ENCODE measurements at places on chromosomes 2 and 18. TPM values are rescaled to one million over a fixed set of nuclear protein-coding genes. Genes with fewer than 3 reads are reported as not detected.

Gene OR6B2
- total RNA-seq, result not detected

Gene RNU2-63P
- total RNA-seq, result not detected

Gene GCA
- 0.90 TPM for total RNA-seq

Gene VWA3B
- total RNA-seq, result not detected

Gene ATP6V1B1
- 2.0 TPM for total RNA-seq

Gene PCARE
- total RNA-seq, result not detected

Gene GPR55
- not detected for total RNA-seq

Gene MREG
- total RNA-seq, result 3.6 TPM

Gene M1AP
- not detected for total RNA-seq

Gene STARD6
- total RNA-seq, result not detected

Gene ST6GAL2
- total RNA-seq, result not detected

Gene ADRA2B
- not detected for total RNA-seq

Gene STPG4
- 0.19 TPM for total RNA-seq

Gene AKAIN1
- not detected for total RNA-seq

Gene ATP6V1C2
- total RNA-seq, result not detected

Gene SP9
- 0.06 TPM for total RNA-seq

Gene KCNJ13
- total RNA-seq, result not detected

Gene TMEM163
- 0.06 TPM for total RNA-seq

Gene UNC80
- not detected for total RNA-seq

Gene ADD2
- total RNA-seq, result not detected

Gene CD8A
- total RNA-seq, result not detected

Gene RAMP1
- total RNA-seq, result 13.5 TPM

Gene HYCC2
- total RNA-seq, result 3.6 TPM

Gene MOGAT1
- not detected for total RNA-seq

Gene TEX51
- not detected for total RNA-seq

Gene APCDD1
- total RNA-seq, result 8.2 TPM

Gene HOXD12
- total RNA-seq, result not detected

Gene ITGB6
- 11.6 TPM for total RNA-seq

Gene XPO1
- 187 TPM for total RNA-seq

Gene KRCC1
- total RNA-seq, result 35.7 TPM

Gene CFAP65
- total RNA-seq, result not detected

Gene SCN1A
- total RNA-seq, result 0.06 TPM

Gene STARD7
- 168 TPM for total RNA-seq

Gene GPR155
- 156 TPM for total RNA-seq

Gene LYPD1
- not detected for total RNA-seq

Gene LGALSL
- 0.26 TPM for total RNA-seq

Gene ERFE
- 24.2 TPM for total RNA-seq

Gene NT5C1B
- total RNA-seq, result not detected

Gene CRYGC
- total RNA-seq, result not detected

Gene CCDC178
- total RNA-seq, result not detected

Gene RTKN
- total RNA-seq, result 51.4 TPM

Gene UPP2
- total RNA-seq, result not detected

Gene DPP10
- total RNA-seq, result not detected

Gene TXNDC2
- total RNA-seq, result 0.63 TPM

Gene SAG
- not detected for total RNA-seq

Gene CCDC121
- 2.2 TPM for total RNA-seq

Gene IL36RN
- total RNA-seq, result not detected

Gene TMEM247
- total RNA-seq, result not detected

Gene STAMBP
- 1,102 TPM for total RNA-seq

Gene RGPD4
- not detected for total RNA-seq

Gene REG3A
- not detected for total RNA-seq

Gene SLC5A7
- total RNA-seq, result not detected

Gene PPP1R1C
- 2.0 TPM for total RNA-seq

Gene TLX2
- total RNA-seq, result 0.46 TPM

Gene MYL1
- total RNA-seq, result 0.34 TPM

Gene MC5R
- total RNA-seq, result not detected

Gene POU3F3
- total RNA-seq, result not detected

Gene SIX3
- total RNA-seq, result not detected

Gene AAK1
- 36.4 TPM for total RNA-seq
